EH (cell line): ENCODE measurements at places on chromosomes 3 and 15.

- peak; percentile 79 for DNase-seq
These were observed 118.5 kb downstream of the DUT start for GRCh38 chr15:48449734-48450133.

GRCh38 chr3:119639494-119640350, 20.7 kb downstream of the POPDC2 start:
- DNase-seq: peak; percentile 42

GRCh38 chr3:188553569-188553968, 399.6 kb downstream of the LPP start:
- no peak for DNase-seq

DNA sequence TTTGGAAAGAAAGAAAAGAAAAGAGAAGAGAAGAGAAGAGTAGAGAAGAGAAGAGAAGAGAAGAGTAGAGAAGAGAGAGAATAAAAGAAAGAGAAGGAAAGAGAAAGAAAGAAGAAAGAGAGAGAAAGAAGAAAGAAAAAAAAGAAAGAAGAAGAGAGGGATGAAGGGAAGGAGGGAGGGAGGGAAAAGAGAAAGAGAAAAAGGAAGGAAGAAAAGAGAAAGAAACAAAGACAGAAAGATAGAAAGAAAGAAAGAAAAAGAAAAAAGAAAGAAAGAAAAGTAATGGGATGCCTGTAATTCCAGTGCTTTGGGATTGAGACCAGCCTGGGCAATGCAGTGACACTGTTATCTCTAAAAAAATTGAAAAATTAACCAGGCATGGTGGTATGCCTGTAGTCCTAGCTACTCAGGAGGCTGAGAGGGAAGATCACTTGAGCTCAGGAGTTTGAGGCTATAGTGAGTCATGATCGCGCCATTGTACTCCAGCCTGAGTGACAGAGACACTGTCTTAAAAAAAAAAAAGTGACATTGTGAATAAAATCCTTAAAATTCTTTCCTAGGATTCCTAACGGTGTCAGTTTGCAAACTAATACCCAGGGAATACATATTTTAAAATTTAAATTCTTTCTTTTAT, 1.7 kb downstream of the RASL12 start:
- DNase-seq: no peak

- DNase-seq: no peak
These were observed 180.4 kb downstream of the GOLGA8K start for GRCh38 chr15:32222716-32223115.

DNA sequence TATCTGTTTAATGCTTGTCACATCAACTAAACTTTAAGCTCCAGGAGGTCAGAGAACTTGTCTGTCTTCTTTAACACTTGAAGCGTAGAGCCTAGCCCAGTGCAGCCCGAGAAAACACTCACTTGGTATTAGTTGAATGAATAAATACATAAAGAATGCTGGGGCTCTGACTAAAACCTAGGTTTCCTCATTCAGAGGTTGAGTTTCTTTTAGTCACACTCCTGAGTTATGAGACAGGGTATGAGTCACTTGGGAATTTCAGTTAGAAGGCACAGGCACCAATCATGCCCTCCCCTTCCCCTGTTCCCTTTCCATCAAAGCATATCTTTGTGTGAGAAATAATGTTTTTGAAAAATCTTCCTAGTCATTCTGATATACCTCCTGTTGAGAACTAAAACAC, 589.8 kb upstream of the DPPA4 start:
- DNase-seq: peak; percentile 98

- no peak for DNase-seq
These were observed 292.6 kb upstream of the DPH6 start for GRCh38 chr15:35838424-35839111.

GRCh38 chr3:46947981-46948791, 28.4 kb downstream of the CCDC12 start:
- DNase-seq: peak; percentile 48

- DNase-seq: peak; percentile 68
These were observed 110.8 kb downstream of the TBC1D2B start for GRCh38 chr15:77966540-77967234.
